ENCODE measurements at places on chromosomes 1 and 21.

GRCh38 chr1:244709476-244710368 lies 56.8 kb downstream of the DESI2 start:
- no peak for DNase-seq

DNA sequence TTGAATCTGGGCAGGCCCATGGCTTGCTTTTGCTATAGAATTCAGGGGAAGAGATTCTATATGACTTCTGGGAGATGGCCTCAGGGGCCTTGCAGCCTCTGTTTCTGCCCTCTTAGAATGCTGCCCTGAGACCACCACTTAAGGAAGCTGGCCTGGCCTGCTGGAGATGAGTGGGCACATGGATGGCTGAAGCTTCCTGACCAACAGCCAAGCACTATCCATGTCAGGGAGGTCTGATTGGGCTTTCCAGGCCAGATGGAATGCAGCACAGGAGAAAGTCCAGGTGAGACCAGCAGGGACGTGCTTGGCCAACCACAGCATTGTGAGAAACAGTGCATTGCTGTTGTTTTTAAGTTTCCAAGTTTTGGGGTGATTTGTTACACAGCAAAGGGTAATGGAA lies 308.1 kb downstream of the PTPRU start:
- no peak for DNase-seq

DNA sequence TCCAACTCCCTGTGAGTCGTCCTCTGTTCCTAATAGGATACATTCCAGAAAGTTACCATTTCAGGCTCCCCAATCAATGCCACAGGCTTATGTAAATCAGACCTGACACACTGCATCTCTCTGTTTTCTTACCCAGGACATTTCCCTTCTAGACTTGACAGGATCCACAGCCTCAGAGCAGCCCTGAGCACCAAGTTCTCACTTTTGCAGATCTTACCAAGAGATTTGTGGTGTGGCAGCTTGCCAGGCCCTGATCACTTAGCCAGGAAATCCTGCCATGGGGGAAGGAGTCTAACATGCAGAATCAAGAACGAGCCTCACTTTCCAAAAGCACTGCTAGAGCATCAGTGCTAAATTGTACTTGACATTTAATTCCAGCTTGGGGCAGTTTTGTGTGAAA lies 202.9 kb downstream of the TBX15 start:
- peak; percentile 22 for DNase-seq

DNA sequence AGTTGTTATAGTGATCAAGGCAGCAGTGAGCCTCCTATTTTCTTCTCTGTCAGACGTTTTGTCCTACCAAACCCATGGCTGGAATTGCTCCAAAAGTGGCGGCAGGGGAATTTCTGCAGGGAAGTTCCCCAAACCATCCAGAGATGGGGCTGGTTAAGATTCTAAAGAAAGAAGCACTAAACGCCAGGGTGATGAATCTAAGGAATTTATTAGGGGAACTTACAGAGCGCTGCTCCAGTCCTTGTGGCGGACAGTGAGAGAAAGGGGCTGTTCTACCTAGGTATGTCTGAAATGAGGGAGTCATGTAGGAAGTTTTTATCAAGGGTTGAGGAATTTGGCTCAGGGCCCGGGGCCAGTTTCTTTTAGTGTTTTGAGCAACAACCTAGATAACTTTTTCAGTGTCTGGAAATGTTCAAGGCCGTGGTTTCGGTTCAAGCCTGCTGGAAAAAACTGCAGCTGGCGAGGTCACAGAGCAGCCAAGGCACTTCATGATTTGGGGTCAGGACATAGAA lies 222.4 kb upstream of the B3GALT2 start:
- peak; percentile 31 for DNase-seq

DNA sequence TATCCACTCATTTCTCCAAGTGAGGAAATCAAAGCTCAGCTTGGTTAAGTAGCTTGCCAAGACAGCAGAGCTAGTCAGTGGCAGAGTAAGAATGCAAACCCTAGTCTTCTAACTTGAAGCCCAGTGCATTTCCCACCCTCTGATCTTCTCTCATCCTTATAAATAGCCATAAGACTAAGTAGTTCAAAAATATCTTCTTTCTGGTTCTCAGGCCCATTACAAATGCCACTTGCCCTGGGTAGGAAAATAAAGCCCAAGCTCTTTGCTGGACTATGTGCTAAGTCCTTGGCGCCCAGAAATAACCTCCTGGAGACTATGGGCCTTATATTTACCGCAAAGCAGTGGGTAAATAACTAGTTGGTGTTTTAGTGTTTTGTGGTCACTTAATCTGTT lies 505.8 kb downstream of the PLPP3 start:
- DNase-seq = peak; percentile 37

DNA sequence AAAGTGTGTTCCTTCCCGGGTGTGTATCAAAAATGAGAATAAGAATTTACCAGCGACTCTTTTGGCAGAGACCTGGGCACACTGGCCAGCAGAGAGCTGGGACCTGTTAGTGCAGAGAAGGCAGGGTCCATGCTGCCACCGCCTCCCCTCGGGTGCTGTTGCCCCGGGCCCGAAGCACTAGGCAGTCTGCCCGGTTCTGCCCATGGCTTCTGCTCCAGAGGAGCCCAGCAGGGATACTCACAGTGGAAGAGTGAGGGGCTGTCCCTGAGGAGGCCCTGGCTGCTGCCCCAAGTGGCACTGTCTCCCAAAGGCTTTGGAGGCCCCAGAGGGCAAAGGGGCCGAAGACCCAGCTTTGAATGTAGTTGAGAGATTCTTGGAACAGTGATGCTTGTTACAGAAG lies 80.5 kb downstream of the MIS18A start:
- no peak for DNase-seq

- no peak for DNase-seq
Measured at GRCh38 chr1:101290119-101290921, 53.5 kb downstream of the S1PR1 start.

DNA sequence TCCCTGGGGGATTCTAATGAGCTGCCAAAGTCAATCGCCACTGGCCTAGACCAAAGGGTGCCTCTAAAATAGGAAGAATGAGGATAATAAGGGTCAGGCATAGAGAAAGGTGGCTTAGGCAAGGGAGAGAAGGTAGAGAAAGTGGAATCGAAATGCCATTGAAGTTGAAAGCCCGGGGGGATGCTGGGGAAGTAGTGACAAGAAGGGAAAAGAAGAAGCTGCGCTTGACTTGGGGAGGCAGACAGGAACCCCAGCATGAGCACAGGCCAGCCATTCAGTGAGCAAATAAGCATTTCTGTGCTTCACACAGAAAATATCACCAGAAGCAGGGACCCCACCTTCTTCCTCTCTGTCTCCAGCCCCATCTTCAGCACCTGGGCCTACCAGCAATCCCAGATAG lies 1.5 kb downstream of the CD2 start:
- DNase-seq = no peak

DNA sequence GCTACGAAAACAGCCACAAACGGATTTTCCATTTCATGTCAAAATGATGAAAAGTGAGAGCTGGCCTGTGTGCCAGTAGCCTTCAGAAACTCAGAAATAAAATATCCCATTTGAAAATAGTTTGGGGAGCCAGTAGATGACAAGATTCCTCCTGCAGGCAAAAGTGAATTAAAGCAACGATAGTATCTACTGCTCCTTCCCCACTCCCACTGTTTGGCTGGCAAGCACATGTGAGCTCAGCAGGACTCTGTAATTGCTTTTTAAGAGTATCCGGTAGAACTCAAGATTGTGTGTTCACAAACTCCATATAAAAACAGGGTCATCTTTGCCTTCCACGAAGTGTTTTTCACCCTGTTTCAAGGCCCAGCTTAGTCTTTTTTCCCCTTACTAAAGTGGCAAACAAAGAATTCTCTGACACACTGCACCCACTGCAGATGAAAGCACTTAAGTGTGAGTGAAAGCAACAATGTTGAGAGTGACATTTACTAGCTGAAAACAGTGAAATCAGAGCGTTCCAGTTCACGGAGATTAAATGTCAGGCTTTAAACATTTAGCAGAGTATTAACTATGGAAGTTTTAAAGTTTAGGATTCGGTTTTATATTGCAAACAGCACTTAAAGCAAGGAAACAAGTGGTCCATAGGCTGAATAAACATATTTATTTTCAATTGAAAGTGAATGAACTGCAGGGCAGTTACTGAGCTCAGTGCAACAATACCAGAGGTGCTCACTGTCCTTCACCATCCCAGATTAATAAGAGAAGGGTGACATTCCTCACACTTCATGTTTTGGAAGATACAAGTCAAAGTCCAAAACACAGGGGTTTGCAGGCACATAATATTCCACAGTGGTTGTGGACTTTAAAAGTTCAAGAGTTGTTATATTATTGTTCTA lies 70.0 kb downstream of the ALG14 start:
- peak; percentile 82 for DNase-seq

GRCh38 chr1:33908324-33908956 lies 44.6 kb downstream of the HMGB4 start:
- DNase-seq = no peak

GRCh38 chr1:39643705-39644104 lies 4.3 kb upstream of the HEYL start:
- no peak for DNase-seq

GRCh38 chr21:23858878-23859277 lies 1748.4 kb downstream of the MRPL39 start:
- no peak for DNase-seq

- DNase-seq = no peak
Measured at GRCh38 chr21:37392441-37392840, 25.9 kb downstream of the DYRK1A start.

DNA sequence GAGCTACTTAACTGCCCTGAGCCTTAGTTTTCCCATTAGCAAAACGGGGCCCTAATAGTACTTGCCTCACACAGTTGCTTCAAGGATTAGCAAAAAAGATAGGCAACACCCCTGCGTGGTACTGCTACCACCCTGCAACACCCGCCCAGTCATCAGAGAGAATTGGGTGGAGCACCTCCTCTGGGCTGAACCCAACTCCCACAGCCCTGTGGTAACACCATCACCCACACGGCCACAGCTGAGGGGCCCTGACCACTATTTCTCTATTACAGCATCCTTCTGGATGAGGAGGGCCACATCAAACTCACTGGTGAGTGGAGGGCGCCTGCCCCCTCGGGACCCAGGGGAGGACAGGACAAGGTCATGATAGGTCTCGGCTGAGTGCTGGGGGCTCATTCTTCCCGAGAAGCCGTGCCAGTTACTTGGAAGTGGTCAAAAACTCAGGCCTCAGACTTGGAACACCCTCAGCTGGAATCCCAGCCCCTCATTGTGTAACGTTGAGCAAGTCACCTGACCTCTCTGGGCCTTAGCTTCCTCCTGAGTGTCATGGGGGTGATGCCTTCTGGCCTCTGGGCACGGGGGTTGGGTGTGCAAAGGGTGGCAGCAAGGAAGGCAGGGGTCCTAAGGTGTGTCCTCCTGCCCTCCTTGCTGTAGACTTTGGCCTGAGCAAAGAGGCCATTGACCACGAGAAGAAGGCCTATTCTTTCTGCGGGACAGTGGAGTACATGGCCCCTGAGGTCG lies 24.6 kb downstream of the RPS6KA1 start:
- DNase-seq = no peak

DNA sequence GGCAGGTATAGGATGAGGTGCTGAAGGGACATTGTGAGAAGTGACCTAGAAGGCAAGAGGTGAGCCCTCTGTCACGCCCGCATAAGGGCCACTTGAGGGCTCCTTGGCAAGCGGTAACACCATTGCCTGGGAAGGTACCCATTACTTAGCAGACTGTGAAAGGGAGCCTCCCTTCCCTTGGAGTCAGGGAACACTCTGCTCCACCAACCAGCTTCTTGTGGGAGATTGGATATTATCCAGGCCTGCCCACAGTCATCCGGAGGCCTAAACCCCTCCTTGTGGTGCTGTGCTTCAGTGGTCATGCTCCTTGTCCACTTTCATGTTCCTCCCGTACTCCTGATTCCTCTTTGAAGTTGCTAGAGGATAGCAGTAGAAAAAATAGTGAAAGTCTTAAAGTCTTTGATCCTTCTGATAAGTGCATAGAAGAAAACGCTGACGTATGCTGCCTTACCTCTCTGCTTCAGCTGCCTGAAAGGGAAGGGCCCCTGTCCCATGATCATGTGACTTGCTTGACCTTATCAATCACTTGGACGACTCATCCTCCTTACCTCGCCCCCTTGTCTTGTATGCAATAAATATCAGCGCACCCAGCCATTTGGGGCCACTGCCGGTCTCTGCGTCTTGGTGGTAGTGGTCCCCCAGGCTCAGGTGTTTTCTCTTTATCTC lies 16.0 kb downstream of the RBBP4 start:
- DNase-seq = no peak

- no peak for DNase-seq
Measured at GRCh38 chr1:230136453-230137336, 69.7 kb downstream of the GALNT2 start.

GRCh38 chr1:36591278-36591677 lies 108.6 kb upstream of the CSF3R start:
- no peak for DNase-seq

DNA sequence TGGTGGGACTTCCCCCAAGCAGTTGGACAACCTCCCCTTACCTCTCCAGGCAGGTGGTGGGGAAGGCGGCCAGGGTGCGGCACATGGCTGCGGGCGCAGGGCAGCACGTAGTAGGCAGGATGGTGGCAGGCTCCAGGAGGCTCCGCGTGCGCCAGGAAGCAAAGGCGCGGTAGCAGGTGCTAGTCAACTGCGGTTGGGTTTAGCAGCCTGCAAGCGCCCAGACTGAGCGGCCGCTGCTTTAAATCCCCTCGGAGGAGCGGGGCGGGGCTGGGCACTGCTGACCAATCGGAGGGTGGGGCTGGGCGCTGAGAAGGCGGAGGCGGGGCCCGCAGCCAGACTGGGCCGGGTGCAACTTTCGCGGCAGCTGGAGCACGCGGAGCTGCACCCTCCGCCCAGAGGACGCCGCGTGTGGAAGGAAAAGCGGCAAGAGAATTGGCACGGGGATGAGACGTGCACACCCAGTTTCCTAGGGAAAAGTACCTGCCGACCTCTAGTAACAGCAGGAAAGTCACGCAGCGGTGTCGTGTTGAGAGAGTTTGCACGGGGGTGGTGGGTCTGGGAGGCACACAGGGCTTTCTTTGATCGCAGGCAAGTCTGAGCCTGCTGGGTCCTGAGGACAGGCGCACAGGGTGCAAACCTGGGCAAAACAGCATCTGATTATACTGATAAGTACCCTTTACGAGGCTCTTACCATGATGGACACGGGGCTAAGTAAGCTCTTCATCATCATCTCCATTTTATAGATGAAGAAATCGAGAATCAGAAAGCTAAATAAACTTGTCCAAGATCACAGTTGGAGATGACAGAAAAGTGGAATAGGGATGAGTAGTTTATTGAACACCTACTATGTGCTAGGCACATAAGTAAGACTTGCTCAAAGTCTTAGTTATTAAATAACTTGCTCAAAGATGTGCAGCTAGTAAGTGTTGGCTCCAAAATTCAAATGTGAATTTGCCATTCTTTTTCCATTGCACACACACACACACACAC lies at the start of gene RGS16:
TSS of gene RGS16 (minus strand) at position 215 of the 990 bp plus-strand sequence. CDS start at position 85, 130 bp downstream.
- DNase-seq = peak; percentile 94

- no peak for DNase-seq
Measured at GRCh38 chr1:114008480-114008941, 29.2 kb downstream of the OLFML3 start.

- DNase-seq = no peak
Measured at GRCh38 chr1:26029864-26030481, 8.4 kb downstream of the EXTL1 start.

- no peak for DNase-seq
Measured at GRCh38 chr1:101147381-101147780, 89.4 kb upstream of the S1PR1 start.
